Pons (tissue), 1 donor: ENCODE measurements at places on chromosomes 5 and 9.
A peak's percentile ranks its signal among the peaks of the same experiment; 100 is the strongest.

DNA sequence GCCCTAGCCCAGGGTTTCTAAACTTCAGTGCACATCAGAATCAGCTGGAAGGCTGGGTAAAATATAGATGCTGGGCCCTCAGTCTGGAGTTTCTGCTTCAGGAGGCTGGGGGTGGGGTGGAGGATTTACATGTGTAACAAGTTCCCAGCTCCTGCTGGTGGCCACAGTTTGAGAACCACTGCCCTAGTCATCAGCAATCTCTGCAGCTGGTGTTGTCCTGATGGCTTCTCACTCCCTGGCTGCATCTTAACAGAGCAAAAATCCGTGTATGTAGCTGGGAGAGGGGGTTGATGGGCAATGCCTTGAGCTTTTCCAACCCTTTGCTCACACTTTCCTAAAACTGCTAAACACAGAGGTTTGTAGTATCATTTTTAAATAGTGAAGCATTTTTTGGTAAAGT, 186.0 kb upstream of the KLF9 start:
- DNase-seq, result no peak

GRCh38 chr9:109910671-109911518, 130.9 kb downstream of the PALM2AKAP2 start:
- DNase-seq, result no peak

- no peak for DNase-seq
Observed at GRCh38 chr5:65252977-65253376, 228.7 kb downstream of the ADAMTS6 start.

GRCh38 chr9:134390947-134391318, 64.7 kb downstream of the RXRA start:
- DNase-seq, result no peak

DNA sequence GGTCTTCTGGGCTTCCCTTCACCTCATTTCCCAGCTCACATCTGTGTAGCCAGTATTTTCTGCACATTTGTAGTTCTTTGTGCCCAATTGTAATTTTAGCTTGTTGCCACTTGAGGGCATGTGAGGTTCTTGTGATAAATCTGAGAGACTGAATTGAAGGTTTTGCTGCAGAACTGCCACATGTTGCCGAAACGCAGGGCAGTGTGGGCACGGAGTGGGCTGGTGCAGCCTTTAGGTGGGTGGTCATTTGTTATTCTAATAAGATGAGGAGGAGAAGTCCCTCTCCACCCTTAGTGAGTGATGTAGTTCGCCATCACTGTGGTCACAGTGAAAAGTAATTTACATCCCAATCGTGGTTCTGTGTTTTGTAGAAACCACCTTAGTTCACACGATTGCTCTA, 21.2 kb downstream of the OTULIN start:
- DNase-seq, result peak; percentile 89
